ENCODE measurements at places on chromosomes 11 and 22.

DNA sequence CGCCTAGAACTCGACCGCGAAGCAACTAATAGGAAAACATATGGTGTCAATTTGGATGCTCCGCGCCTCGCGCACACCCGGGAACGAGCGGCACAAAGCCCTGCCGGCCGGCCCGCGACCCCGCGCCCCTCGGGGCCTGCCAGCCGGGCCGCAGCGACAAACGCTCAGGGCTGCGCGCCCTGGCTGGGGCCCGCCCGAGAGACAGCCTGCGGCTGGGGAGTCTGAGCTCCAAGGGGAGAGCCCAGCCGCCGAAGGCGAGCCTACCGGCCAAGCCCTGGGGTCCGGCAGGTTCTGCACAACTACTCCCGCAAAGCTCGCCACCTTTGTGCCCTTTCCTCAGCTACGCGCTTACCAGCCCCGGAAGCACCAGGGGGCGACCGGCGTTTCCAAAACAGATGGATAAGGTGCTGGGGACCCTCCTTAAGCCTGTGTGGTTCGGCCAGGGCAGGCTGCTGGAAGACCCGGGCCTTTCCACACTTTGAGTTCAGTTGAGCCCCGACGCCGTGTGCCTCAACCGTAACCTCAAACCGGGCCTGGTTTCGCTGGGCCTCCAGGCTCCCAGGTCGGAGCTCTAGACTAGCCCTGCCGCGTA lies 6.0 kb downstream of the PAX6 start:
- DNase-seq = no peak

- DNase-seq = no peak
Measured at GRCh38 chr11:65528819-65529350, 4.0 kb downstream of the SCYL1 start.

DNA sequence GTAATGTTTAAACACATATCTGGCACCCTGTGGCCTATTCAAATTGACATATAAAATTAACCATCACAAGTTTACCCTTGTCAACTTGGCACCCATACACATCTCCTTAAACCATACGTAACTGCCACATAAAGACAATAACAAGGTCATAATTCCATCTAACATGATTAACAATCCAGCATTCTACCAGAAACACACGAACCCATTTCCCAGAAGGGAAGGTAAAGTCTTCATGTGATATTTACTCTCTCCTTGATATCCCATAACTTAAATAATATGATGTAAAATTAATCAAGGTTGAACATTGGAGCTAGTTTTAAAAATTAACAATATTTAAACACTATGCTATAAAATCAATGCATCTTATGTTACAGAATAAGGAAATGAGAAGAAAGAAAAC lies 55.2 kb upstream of the CEP295 start:
- no peak for DNase-seq

- DNase-seq = no peak
Measured at GRCh38 chr11:36631774-36632173, 33.7 kb upstream of the RAG2 start.

DNA sequence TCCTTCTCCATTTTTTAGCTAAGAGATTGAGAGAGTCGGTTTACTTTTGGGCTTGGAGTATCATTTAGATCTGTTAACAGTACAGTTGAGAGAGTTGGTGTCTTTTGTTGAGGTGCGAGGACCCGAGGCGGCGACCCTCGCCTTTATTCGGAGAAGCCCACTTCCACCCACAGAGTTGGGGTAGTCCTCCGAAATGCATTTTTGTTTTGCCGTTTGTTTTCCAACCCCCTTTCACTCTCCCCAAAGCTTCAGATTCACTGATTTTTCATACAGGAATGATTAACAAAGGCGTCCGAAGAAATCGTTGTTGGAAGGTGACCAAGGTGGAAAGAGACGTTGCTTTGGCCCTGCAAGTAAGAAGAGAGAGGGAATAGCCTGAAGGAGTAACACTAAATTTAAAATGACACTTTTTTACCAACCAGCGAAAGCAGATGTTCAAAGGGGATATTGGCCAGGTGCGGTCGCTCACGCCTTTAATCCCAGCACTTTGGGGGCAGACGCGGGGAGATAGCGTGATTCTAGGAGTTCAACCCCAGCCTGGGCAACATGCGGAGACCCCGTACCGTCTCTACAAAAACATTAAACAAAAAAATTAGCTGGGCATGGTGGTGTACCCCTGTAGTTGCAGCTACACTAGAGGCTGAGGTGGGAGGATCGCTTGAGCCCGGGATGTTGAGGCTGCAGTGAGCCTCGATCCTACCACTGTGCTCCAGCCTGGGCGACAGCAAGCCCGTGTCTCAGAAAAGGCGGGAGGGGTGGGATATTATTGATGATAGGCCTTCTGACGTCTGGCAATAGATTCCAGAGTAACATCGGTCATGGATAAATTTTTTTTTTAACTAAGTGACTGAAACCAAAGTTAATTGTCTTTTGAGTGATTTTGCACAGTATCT lies 899 bp upstream of the RAB30 start:
- no peak for DNase-seq

DNA sequence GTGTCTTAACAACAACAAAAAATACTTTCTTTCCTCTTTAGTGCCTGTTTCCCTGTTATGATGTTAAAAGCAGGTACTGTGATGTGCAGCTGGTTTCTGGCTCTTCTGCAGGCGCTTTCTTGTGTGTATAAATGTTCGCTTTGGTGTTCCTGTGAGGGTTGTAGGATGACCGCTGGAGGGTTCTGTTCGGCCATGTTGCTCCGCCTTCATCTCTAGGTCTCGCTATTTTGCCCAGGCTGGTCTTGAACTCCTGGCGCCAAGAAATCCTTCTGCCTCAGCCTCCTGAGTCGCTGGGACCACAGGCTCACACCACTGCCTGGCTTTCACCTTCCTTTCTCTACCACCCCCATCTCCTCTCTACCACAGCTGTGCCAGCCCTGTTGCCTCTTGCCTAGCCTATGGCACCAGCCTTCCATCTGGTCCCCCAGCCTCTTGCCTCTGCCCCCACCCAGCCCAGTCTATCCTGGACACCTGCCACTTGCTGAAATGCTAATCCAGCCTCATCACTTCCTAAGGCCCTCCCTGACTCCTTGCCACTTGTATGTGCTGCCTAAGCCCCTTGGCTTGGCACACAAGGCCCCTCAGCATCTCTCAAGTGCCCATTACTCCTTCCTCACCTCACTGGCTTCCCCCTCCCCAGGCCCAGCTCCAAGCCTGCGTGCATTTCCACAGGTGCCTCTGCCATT lies 5.5 kb downstream of the LRRC74B start:
- DNase-seq = no peak

- DNase-seq = no peak
Measured at GRCh38 chr11:16312233-16312765, 44.0 kb downstream of the SOX6 start.

- no peak for DNase-seq
Measured at GRCh38 chr22:43828998-43829782, 17.1 kb upstream of the EFCAB6 start.

GRCh38 chr11:116446048-116446941 lies 326.5 kb downstream of the BUD13 start:
- no peak for DNase-seq

DNA sequence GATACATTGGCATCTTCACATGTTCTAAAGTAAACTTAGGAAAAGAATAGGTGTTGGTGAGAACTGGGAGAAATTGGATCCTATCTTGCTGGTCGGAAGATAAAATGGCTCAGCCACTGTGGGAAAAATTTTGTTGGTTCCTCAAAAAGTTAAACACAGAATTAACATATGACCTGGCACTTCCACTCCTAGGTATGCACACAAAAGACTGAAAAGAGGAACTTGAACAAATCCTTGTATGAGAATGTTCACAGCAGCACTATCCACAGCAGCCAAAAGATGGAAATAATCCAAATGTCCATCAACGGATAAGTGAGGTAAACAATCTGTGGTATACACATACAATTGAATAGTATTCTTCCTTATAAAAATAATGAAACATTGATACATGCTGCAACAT lies 4.8 kb upstream of the TPH1 start:
- no peak for DNase-seq

GRCh38 chr11:84261707-84262106 lies 975.5 kb upstream of the CCDC90B start:
- DNase-seq = no peak

- DNase-seq = no peak
Measured at GRCh38 chr11:35454362-35454761, 35.0 kb upstream of the SLC1A2 start.

DNA sequence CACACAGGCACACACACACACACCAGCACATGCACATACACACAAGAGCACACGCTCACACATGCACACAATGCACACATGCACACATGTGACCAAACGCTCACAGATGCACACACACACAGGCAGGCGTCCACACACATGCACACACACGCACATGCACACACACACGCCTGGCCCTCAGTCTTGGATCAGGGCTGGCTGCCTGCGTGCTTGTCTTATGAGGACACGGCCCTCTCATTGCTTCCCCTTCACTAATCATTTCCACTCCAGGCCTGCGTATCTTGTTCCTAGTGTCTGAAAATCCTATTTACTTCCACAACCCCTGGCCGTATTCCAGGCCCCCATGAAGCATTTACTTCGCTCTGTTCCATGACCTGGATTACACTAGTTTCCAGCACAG lies 740.5 kb downstream of the BRD1 start:
- DNase-seq = no peak

DNA sequence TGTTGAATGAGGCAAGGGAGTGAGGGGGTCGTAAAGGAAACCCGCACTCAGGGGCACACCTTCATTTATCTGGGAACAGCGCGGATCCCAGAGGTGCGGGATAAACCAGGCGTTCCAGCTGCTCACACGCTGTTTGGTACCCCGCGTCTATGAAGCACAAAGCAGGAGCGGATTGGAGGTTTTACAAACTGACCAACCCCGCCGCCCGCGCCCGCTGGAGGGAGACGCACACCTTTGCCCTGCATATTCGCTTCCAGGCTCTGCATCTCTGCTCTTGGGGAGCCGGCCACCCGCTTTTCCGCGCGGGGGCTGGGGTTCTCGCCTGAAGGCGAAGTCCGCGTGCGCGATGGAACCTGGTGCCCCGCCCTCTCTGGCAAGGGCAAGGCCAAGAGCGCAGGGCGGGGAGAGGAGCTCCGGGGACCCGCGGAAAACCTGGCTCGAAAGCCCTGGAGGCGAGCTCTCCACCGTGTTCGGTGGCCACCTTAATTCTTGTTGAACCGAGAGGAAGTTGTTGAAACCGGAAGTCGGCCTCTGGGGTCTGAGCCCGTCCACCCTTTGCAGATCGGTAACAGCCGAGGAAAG lies 6.8 kb upstream of the ALX4 start:
- no peak for DNase-seq

DNA sequence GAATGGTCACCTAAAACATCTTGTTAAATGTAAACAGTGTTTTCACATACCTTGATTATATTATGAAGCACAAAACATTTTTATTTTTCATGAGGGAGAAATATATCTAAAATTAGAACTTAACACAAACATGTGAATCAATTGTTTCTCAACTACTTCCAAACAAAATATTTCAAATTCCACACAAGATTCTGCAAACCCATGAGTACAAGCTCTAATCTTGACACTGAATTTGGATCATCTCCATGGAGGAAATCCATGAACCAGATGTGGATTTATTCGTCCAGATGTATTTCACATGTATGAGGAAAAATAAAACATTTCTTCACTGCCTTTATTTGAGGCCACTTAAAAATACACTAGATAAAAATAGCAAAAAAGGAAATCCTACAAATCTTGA lies 184.2 kb downstream of the SBF2 start:
- DNase-seq = no peak
